ENCODE measurements at places on chromosomes 13 and 19. TPM values are rescaled to one million over a fixed set of nuclear protein-coding genes. Genes with fewer than 3 reads are reported as not detected.

DNA sequence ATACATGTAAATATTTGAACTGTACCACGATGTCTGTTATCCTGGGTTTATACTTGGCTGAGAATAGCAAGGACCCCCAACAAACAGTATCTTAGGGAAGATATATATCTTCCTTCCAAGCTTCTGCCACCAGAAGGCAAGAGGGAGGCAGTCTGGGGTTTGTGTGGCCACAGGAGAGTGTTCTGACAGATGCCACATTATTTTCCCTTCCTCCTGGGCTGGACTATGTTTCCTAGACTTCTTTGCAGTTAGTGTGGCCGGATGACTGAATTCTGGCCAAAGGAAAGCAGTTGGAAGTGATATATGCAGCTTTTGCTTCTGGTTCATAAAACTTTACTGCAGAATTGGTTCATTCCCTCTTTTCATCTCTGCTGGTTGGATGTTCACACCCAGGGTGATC is 39.9 kb upstream of the TMTC4 start:
- no peak for DNase-seq

The TGFB1 gene
- total RNA-seq: 74.5 TPM

The FOXO1 gene
- 35.4 TPM for total RNA-seq

DNA sequence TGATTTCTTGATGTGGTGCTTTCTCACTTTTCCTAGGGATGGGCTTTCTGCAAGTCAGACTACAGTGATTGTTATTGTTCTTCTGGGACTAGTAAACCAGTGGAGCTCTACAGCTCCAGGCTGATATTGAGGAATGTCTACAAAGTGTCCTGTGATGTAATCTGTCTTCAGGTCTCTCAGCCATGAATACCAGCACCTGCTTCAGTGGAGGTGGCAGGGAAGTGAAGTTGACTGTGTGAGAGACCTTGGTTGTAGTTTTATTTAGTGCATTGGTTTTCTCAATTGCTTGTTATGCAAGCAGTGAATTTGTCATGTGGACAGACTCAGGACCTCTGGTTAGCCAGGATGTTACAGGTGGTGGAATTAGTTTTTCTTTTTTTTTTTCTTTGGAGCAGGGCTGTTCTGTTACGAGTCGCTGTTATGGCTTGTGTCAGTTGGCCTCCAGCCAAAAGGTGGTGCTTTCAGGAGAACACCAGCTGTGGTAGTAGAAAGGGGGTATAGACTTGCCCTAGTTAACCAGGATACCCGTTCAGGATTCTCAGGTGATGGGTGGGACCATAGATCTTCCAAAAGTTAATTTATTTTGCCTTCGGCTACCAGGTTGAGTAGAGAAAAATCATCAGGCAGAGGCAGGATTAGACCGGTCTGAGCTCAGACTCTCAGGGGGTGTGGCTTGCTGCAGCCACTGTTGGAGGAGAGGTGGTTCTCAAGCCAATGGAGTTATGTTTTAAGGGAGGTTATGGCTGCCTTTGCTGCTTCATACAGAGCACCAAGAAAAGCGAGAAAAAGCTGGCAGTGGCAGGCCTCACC is 11.9 kb upstream of the ZNF675 start:
- DNase-seq: no peak

GRCh38 chr19:45348367-45349125 is 8.0 kb downstream of the KLC3 start:
- DNase-seq: no peak

GRCh38 chr19:36046443-36047050 is 7.5 kb downstream of the THAP8 start:
- DNase-seq: no peak

- DNase-seq: peak; percentile 31
These were observed 42.6 kb downstream of the ZNF146 start for GRCh38 chr19:36257520-36257876.

DNA sequence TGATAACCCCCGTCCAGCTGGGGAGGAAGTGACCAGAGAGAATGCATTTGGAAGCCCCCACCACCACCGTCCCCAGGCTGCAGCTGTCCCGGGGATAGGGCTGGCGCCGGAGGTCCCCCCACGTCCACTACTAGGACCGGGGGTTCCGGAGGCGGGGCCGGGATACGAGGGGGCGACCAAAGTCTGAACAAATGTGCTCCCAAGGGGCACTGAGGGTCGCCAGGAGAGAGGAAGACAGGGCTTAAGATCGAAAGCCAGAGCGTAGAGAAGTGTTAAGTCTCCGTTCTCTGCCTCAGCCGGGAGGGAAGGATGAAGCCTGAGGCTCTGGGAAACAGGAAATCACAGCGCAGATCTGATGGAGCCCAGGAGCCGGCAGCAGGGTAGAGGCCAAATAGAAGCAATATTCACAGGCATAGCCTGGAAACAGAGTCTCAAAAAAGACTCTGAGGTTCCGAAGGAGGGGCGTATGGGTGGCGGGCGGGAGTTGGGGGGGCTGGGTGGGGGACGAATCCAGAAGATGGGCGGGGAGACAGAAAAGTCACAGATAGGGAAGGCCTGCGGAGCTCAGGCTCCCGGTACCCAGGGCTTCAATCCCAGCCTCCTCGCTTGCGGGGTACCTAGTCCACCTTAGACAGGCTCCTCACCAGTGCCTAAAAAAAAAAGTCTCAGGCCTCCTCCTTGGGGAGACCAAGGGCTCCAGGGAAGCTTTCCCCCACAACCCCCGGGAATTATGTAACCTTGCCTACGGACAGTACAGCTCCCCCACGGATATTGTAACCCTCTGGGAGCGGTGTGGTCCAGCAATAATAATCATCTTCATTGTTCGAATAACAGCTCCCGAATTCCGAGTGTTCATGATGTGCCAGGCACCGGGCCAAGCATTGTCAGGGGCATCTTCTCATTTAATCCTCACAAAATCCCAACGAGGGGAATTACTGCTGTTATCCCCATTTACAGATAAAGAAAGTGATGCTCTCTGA is 1.1 kb upstream of the ERF start:
- peak; percentile 70 for DNase-seq

DNA sequence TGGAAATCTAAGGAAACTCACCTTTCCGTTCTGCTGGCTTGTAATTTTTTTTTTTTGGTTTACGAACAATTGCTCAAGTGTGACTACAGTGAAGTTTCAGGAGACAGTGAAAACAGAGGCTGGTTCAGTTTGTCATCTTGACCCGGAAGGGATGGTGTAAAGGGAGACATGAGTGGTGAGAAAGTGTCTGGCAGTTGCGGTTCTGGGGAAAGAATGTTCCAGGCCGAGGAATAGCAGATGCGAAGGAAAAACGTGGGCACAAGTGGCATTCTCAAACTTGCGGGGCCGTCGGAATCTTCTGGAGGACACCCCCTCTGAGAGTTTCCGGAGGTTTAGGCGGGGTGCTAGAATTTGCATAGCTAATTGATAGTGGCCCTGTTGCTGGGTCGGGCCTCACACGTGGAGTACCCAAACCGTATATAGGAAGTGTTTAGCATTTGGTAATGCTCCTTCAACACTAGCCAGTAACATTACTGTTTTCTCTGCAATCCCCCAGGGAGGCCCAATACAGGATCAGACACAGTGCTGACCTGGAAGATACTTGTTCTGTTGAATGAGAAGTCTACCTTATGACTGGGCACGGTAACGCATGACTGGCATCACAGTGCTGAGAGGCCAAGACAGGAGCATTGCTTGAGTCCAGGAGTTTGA is 2.8 kb upstream of the TNFSF9 start:
- no peak for DNase-seq

DNA sequence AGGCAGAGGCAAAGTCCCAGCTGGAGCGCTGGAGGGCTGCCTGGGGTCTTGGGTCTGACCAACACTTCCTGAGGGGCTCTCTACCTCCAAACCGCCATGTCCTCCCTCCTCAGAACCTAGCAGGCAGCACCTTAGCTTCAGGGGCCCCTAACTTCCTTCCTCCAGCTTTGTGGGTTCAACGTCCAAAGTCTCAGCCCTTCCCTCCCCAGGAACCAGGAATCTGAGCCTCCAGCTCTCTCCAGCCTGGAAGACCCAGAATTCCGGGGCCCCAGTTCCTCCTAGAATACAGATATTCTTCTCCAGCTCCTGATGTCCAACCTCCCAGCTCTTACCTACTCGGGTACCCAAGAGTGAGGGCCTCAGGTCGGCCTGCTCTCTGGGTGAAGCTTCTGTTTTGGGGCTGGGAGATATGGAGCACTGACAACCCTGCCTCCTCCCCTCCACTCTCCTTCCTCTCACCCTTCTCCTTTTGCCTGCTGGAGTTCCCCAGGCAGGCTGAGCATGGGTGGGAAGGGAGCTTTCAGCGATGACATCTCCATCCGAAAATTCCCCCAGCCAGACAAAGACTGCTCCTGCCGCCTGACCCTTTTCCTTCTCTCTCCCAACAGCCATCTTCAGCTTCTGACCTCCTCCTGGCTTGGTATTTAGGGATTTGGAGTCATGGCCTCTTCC is 3.5 kb downstream of the TMEM150B start:
- no peak for DNase-seq

GRCh38 chr13:73481886-73482445 is 423.2 kb downstream of the KLF5 start:
- no peak for DNase-seq
